Foreskin keratinocyte (primary cell): ENCODE measurements at places on chromosomes 5 and 9. TPM values are rescaled to one million over a fixed set of nuclear protein-coding genes. Genes with fewer than 3 reads are reported as not detected.
A peak's percentile ranks its signal among the peaks of the same experiment; 100 is the strongest.

DNA sequence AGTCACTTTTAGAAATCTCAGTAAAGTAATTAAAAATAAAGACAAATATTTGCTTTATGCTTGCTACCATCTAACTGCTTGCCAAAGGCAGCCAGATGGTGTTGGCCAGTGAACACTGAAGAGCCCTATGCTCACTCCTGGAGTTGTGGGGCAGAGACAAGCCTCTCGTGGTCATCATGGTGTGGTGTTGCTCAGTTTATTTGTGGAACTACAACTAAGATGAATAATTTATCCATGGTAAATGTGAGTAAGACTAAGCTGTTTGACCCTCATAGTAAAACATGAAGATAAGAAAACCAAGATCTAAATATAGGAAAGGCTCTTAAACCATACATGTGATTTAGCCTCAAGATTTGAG lies 100.7 kb downstream of the PDE8B start:
- DNase-seq: no peak

DNA sequence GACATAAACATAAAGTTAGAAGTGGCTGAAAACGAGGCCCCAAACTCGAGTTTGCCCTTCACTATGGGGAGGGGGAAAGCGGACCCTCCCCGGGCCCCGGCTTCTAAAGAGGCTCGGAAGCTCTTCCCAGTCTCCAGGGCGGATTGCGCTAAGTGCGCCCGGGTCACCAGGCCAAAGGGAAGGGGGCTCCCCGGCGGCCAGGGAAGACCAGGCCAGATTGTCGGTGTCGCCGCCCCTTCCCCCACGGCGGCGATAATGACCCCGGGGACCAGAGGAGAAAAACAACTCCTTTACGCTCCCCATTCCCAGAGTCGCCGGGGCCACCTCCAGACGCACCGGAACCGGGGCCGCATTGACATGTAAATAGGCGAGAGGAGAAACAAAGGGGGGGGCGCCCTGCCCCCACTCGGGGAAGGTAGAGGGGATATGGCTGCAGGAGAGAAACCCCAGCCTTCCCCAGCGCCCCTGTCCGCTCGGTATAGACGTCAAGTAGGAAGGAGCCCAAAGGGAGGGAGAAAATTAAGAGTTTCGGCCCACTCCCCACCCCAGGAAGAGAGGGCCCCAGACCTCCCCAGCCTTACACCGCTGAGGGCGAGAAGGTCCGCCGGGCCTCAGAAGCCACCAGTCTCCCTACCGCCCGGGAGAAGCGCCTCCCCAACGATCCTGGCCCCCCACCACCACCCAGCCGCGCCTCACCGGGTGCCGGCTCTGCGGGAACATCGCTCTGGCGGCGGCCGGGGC lies 1.7 kb downstream of the TLE1 start:
- DNase-seq: peak; percentile 54

DNA sequence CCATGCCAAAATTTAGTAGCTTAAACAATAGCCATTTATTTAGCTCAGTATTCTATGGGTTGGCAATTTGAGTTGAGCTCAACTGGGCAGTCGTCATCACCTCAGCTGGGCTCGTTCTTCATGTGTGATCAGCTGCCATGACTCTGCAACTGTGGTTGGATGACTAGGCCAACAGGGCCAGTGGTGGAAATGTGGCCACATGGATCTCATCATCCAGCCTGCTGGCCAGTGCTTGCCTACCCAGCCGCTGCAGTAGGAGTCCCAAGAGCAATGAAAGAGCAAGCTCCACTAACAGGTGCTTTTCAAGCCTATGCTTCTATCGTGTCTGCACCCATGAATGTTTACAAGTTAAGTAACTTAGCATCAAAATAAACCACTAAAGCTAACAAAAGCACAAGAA lies 158.0 kb downstream of the ATPSCKMT start:
- DNase-seq: no peak

GRCh38 chr9:106419829-106420228 lies 443.1 kb upstream of the ZNF462 start:
- DNase-seq: no peak

DNA sequence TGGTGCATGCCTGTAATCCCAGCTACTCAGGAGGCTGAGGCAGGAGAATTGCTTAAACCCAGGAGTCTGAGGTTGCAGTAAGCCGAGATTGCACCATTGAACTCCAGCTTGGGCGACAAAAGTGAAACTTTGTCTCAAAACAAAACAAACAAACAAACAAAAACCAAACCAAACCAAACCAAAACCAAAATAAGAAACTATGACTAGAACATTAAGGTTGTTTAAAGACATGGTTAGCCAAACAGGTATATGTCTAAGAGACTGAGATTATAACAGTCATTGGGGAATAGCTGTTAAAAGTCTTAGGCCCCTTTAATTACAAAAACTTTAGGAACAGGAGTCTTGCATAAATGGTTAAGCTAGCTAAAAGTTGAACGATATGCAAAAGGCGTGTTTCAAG lies 63.6 kb downstream of the PRDM9 start:
- no peak for DNase-seq

DNA sequence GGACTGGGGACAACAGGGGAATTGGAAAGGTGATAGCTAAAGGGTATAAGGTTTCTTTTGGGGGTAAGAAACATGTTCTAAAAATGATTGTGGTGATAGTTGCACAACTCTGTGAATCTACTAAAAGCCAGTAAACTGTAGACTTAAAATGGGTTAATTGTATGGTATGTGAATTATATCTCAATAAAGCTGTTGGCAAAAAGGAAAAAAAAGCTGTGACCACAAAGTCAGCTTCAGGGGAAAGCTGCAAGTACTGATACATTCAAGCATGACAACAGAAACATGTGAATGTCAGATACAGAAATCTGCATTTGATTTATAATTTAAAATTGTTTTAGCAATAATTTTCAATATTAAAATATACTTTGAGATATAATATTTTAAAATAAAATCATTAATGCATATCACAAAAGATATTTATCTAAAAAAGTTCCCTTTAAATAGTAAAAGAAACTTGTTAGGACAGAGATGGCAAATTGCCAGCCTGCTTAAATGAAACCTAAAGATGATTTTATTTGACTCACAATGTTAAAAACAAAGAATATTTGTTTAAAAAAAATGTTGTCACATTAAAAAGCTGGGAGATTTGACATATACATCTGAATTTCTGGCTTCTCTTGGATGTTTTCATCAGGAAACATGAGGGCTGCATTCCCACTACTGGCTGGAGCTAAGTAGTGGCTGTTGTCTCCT lies 66.0 kb downstream of the TBCA start:
- no peak for DNase-seq

DNA sequence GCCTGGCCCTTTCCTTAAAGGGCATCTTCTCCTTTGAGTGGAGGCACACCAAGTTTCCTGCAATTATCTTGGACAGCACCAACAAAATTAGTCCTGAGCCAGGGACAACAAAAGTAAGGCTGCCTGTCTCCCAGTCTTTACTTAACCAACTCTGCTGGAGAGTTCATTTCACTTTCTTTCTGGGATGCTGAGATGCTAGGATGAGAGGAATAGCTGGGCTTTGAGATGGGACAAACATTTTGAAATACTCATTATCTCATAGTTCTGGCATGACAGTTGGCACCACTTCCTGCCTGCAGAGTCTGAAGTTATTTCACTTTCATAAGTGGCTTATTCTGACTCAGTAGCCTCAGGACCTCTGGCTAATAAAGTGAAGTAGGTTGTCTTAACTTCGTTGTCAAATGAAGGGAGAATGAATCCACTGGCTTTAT lies 157.0 kb downstream of the C9orf152 start:
- DNase-seq: peak; percentile 87

DNA sequence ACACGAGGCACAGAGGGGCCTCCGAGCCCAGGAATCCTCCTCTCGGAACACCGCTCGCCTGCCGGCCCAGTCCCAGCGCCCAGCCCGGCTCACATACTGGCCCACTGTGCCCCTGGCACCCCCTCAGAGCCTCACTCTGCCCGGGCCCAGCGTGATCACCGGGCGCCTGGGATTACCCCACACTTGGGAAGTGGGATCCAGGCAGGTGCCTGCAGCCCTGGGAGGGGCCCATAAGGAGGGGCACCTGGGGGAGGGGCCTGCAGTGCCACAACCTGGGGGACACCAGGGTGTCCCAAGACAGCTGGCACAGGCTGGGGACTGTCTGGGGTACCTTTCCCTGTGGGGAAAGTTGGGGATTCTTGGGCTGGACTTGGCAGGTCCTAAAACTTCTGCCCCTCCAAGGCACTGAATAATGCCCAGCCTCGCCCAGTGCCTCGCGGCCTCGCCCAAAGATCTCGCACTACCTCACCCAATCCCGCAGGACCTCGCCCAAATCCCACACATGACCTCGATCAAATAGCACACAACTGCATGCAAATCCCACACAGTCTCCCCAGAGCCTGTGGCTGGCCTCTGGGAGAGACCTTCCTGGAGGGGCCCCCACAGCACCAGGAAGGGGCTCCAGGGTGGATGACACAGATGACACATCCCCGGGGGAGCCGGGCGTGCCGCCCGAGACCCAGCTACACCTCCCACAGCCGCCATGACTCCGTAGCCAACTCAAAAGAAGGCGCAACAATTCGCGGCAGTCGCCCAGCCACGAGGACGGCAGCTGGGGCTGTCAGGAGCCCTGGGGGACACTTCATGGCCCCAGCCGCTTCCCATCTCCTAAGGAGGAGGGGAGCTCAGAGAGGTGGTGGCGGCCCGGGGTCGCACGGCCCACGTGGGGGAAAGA lies 13.7 kb downstream of the NOTCH1 start:
- no peak for DNase-seq

DNA sequence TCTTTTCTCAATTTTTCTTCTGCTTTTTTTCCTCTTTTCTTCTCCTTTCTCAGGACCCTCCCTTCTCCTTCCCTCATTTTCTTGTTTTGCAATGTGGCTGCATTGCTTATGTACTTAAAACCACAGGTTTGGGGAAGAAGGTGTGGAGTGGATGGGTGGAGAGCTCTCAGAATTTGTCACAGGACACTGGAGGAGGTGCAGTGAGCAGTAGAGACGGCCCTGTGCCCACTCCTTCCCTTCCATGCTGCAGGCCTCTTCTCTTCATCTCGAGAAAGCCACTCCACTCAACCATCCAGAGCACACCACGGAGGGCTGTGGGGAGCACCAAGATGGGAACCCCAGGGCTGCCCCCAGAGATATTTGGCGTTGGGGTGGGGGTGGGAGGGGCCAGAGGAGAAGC lies 92.3 kb downstream of the FSTL4 start:
- no peak for DNase-seq

DNA sequence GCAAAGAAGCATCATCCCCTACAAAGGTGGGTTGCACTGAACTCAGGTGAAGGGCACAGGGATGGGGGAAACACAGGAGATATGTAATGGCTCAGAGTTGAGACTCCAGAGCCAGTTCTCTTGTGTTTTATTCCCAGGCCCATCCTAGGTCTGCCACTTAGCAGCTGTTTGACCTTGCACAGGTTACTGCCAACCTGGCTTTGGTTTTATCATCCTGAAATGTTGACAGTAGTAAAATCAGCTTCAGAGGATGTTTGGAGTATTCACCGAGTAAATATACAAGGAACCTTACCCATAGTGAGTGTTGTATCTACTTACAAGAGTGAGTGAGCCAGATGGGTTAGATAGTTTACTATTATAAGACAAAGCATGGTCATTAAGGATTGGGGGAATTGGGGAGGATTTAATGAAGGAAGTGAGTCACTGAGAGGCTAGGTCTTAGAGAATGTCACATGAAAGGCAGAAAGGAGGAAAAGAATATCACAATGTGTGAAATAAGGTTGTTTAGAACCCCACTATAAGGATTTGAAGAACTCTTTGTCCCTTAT lies 141.3 kb downstream of the MAN2A1 start:
- peak; percentile 36 for DNase-seq

DNA sequence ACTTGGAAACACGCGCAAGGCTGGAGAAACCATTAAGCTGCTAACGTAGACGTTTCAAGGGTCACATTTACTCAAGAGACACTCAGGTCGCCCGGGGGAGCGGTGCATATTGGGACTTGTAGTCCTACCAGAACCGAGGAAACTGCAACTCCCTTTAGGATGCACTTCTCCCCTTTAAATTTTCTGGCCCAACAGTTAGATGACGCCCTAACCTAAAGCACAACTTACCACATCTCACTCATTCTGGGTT lies 384 bp upstream of the DMXL1 start:
- DNase-seq: no peak

DNA sequence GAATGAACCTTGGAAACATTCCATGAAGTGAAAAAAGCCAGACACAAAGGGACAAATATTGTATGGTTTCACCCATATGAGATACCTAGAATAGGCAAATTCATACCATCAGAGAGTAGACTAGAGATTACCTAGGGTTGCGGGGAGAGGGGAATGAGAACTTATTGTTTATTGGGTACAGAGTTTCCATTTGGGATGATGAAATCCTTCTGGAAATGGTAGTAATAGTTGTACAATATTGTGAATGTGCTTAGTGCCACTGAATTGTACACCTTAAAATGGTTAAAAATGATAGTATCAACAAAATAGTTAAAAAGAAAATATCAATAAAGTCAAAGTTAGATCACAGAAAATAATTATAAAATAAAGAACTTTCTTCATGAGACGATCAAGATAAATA lies 25.5 kb downstream of the CATSPER3 start:
- DNase-seq: no peak

DNA sequence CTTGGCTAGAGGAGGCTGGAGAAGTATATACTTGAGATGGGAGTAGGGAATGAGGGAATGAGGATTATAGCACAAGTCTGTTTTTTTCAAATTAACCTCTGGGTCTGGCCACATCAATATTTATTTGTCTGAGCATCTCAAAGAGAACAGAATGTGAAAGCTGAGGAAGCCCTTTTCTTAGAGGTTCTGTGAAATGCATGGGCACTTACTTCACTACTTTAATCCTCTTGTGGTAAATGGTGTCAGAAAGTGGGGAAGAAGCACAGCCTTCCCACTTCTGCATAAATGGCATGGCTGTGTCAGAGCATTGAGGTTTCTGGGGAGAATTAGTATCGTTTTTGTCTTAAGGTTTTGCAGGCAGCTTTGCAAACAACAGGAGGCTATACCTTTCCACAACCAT lies 48.6 kb downstream of the SPATA31D1 start:
- DNase-seq: no peak

DNA sequence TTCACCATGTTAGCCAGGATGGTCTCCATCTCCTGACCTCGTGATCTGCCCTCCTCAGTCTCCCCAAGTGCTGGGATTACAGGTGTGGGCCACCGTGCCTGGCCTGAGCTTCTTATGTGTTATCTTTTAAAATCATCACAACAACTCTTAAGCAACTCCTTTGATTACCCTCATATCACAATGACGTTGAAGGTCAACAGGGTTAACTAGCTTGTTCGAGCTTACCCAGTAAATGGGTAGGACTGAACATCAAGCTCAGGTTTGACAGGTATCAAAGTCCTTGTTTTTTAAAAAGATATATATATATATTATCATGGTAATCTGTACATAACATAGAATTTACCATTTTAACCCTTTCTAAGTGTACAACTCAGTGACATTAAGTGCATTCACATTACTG lies 3.1 kb downstream of the GRXCR2 start:
- no peak for DNase-seq

Gene TRPM6
- 0.28 and 0.41 TPM in 2 replicates for total RNA-seq

Gene TDRD7
- total RNA-seq: 16.7 and 16.9 TPM in 2 replicates

Gene PTRH1
- 28.9 and 33.4 TPM in 2 replicates for total RNA-seq

Gene PCDHGA12
- 1.4 and 3.5 TPM in 2 replicates for total RNA-seq

Gene ZNF474
- total RNA-seq: not detected in 2 replicates

Gene PTCD2
- total RNA-seq: 10.3 and 10.8 TPM in 2 replicates

Gene AIF1L
- total RNA-seq: 4.4 and 4.9 TPM in 2 replicates
